Activated naive CD4-positive, alpha-beta T cell treated with anti-CD3 and anti-CD28 coated beads, Interleukin-2, amount 10 ng/mL, durations not matched to agents 7 days and 5 days (primary cell): ENCODE measurements at places on chromosomes 11 and 22.
A peak's percentile ranks its signal among the peaks of the same experiment; 100 is the strongest.

- peaks cover 10% of the 10 kb centered on the region for H3K4me1 ChIP-seq
- peaks cover 40% of the 10 kb centered on the region for H3K27me3 ChIP-seq
- DNase-seq, result peak; percentile 60
- no peaks in the 10 kb centered on the region for H3K36me3 ChIP-seq
Observed at GRCh38 chr11:64489831-64490441, 101.1 kb upstream of the SLC22A12 start.

DNA sequence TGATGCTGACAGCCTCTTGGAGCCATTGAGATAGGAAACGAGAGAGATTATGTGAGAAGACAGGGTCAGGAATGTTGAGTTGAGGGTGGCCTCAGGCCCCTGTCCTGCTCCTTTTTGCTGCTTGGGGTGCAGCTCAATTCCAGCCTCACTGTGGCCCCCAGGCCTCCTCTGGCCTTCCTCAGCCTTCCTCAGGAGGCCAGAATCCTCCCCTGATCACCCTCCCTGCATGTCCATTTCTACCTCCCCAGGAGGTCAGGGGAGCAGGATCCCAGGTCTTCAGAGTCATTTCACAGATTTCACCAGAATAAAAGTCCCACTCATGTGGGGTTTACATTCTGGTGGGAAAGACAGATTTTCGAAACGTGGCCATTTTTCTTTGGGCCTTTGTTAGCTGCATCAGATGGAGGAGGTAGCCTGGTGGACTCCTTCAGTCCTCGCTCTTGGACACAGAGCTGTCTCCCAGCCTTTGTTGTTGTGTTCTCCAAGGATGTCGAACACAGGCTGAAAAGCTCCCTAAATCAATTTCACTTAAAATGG lies 2.2 kb upstream of the KCNQ1OT1 start:
- peaks cover 16% of the 10 kb centered on the region for H3K4me1 ChIP-seq
- no peak for DNase-seq
- H3K27me3 ChIP-seq, result peaks cover 12% of the 10 kb centered on the region
- H3K4me3 ChIP-seq, result peak overlapping the region; percentile 66
- H3K36me3 ChIP-seq, result peaks cover 11% of the 10 kb centered on the region

DNA sequence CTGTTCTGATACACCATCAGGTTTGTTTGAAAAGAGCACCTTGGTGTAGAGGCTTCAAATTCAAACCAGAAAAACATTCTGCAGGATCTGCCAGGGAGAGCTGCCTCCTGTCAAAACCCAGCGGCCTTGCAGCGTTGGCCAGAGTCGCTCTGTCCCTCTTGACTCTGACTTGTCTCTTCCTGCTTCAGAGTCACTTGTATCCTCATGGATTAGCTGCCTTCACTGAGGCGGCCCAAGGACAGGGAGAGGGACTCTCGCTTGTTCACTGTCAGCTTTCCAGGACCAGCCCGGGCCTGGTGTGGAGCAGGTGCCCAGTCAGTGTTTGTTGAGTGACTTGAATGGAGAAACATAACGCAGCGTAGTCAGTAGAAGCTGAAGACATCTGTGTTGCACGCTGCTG lies 18.0 kb downstream of the TBC1D22A start:
- H3K36me3 ChIP-seq, result peaks cover 29% of the 10 kb centered on the region
- no peak overlapping the region for H3K27ac ChIP-seq
- H3K4me1 ChIP-seq, result peaks cover 33% of the 10 kb centered on the region

- H3K27me3 ChIP-seq, result no peaks in the 10 kb centered on the region
- H3K36me3 ChIP-seq, result peaks cover 21% of the 10 kb centered on the region
- peaks cover 42% of the 10 kb centered on the region for H3K4me1 ChIP-seq
- no peak for DNase-seq
- no peak overlapping the region for H3K27ac ChIP-seq
Observed at GRCh38 chr11:35064114-35064800, 74.7 kb upstream of the CD44 start.

GRCh38 chr11:43689167-43689566 lies 8.6 kb downstream of the HSD17B12 start:
- no peak overlapping the region for H3K4me3 ChIP-seq
- no peak overlapping the region for H3K27ac ChIP-seq
- H3K36me3 ChIP-seq, result peaks cover 33% of the 10 kb centered on the region
- DNase-seq, result no peak
- H3K4me1 ChIP-seq, result peaks cover 12% of the 10 kb centered on the region
- no peaks in the 10 kb centered on the region for H3K27me3 ChIP-seq

DNA sequence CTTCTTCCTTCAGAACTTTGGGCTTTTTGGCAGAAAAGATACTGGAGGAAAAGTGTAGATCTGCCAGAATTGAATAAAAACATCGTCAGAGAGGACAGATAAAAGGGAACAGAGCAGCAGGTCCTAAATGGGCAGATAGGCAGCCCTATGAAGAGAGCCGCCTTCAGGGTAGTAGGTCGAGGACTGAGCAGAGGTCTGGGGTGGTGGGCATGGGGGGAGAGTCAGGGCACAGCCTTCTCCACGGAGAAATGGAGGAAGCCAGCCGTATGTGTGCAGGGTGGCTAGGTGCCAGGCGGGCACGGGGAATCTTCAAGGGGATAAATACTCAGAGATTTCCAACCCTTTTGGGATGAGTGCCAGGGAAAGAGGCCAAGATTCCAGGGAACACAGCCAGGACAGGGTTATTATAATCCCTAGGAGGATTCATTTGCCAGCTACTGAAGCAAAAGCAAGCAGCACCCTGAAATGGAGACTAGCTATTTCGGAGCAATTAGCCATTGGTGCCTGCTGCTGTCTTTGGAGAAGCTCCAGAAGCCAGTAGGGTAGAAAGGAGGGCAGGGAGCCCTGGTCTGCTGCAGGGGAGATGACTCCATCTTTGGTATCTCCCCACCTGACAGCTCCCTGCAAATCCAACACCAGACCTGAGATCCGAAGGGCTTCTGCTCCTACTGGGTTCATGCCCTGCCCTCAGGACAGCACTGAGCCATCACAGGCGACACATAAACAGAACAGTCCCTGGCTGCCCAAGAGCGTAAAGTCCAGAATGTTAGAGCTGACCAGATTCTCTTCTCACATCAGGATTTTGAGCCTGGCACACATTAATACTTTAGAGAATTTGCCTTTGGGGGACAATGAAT lies 174.5 kb upstream of the NTM start:
- H3K4me3 ChIP-seq, result no peak overlapping the region
- no peaks in the 10 kb centered on the region for H3K4me1 ChIP-seq
- no peak for DNase-seq
- no peak overlapping the region for H3K27ac ChIP-seq
- H3K27me3 ChIP-seq, result no peaks in the 10 kb centered on the region
- H3K36me3 ChIP-seq, result no peaks in the 10 kb centered on the region
